ENCODE measurements at places on chromosomes 1 and 21.

DNA sequence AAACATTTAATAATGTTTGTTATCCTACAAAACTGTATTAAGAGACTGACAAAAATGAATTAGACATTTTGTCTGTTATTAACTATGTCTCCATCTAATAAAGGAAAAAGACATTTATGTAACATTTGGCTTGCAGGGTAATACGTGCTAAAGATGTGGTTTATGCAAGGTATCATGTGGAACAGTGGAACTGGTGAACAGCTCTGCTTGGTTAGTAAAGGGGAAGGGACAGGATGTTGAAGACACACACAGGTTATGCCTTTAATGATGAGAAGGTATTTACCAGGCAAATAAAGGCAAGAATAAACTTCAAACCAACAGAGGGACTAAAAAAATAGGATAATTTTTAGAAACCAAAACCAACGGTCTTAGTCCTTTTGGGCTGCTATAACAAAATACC lies 93.1 kb downstream of the UCHL5 start:
- DNase-seq: no peak

- no peak for DNase-seq
These were observed 18.8 kb upstream of the SELP start for GRCh38 chr1:169648709-169649108.

GRCh38 chr1:16882986-16883385 lies 12.8 kb upstream of the RNU1-2 start:
- DNase-seq: no peak

- DNase-seq: no peak
These were observed 61.1 kb downstream of the FYB2 start for GRCh38 chr1:56758135-56758534.

- DNase-seq: peak; percentile 94
These were observed 2.4 kb upstream of the NFIA start for GRCh38 chr1:61079898-61080336.

DNA sequence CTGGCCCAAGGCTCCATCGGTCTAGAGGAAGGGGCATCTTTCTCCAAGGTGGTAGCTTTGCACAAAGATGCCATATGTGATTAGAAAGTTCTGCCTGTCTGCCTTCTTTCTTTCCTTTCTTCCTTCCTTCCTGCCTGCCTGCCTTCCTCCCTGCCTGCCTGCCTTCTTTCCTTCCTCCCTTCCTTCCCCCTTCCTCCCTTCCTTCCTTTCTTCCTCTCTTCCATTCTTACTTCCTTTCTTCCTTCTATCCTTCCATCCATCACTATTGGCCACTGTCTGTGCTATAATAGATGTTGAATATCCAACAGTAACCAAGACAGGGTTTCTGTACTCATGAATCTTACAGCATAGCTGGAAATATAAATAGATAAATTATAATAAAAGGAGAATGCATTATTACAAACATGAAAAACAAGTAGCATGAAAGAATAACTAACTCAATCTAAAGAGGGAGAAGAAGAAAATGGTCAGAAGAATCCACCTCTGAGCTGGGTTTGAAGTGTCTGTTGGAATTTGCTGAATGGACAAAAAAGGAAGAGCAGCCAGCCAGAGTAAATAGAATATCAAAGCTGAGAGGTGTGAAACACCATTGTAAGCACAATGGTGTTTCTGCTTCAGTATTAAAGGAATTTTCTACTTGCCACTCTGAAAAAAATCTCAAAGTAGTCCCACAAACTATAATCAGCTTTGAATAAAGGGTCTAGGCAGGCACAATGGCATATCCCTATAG lies 250.6 kb upstream of the NR5A2 start:
- DNase-seq: no peak

DNA sequence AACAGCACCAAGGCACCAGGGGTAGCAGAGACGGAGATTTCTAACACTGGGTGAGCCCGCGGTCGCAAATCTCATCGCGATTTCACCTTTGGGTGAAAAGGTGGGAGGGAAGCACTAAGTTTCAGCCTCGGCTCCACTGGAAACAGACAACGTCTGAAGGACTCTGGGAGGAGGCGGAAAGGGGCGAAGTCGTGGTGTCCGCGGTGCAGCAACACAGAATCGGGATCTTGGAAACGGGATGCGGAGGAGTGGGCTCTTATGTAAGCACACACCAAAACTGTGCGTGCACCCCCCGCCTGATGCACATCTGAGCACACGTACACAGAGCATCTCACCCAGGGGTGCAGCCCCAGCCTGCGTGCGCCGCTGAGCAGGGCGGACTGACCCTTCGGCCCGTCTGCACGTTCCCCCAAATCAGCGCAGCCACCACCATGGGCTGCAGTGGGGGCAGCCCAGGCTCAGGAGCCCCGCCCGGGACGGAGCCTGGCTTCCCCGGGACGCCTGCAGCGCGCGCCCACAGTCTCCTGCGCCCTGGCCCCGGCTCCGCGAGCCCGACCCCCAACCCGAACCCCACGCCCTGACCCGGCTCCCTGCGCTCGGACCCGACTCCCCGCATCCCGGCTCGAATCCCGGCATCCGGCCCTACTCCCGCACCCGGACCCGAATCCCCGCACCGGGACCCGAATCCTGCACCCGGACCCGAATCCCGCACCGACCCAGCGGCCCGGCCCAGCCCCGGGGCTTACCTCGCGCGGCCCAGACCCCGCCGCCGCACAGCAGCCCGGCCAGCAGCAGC lies 670 bp downstream of the CLSTN1 start:
- peak; percentile 59 for DNase-seq
